HL-60 (cell line): ENCODE measurements at places on chromosomes 16 and 17.

DNA sequence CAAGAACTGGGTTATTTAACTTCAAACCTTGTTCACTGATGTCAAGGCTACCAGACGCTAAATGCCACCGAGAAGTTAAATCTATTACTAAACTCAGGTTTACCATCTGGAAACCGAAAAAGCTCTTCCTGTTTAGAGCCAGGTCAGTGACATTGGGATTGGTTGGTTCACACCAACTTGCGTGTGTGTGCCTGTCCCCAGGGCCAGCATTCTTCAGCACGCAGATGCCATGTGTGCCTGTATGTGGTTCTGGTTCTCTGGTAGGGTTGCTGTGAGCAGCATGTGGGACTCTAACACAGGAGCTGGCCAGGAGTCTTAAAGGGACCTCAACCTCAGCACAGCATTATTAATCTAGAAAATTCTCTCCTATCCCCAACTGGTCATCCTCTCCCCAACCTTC lies 18.1 kb upstream of the TBX2 start:
- DNase-seq = no peak

DNA sequence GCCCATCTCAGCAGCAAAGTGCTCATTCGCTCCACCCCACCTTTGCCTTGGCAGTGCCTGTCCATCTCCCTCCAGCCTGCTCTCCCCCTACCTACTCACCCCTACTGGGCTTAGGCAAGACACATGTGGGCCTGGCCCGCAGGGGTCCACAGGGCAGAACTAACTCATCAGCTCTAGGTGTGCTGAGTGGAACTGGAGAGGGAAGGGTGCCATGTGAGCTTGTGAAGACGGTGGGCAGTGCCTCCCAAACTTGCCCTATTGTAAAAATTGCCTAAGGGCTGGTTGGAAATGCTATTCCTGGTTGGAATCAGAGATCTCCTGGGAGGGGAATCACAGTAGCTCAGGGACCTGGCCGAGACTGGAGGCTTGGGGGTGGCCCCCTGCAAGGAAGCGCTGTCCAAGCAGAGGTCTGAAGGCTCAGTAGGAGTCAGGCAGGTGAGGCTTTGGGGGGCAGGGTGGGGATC lies 29.1 kb upstream of the TNS4 start:
- no peak for DNase-seq

GRCh38 chr16:78775161-78775561 lies 675.7 kb downstream of the WWOX start:
- DNase-seq = no peak

- peak; percentile 83 for DNase-seq
Measured at GRCh38 chr17:68296217-68297191, 5.2 kb downstream of the ARSG start.

DNA sequence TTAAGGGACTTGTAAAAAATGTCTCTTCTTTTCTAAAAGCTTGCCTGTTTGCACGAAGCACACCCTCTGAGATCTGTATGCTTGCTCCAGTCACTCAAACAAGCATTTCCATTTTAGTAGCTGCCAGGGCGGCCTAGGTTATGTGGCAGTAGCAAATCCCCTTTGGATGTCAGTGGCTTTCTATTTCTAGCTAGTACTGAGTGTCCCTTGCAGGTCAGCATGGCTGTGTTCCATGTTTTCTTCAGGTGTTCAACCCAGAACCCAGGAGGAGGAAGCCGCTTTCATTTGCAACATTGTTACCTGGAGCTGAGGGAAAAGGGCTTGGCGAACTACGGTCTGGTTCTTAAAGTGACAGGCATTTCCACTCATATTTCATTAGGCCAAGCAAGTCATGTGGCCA lies 36.4 kb downstream of the FOXL1 start:
- DNase-seq = no peak

- DNase-seq = no peak
Measured at GRCh38 chr17:44396946-44397345, 7.5 kb upstream of the ITGA2B start.

DNA sequence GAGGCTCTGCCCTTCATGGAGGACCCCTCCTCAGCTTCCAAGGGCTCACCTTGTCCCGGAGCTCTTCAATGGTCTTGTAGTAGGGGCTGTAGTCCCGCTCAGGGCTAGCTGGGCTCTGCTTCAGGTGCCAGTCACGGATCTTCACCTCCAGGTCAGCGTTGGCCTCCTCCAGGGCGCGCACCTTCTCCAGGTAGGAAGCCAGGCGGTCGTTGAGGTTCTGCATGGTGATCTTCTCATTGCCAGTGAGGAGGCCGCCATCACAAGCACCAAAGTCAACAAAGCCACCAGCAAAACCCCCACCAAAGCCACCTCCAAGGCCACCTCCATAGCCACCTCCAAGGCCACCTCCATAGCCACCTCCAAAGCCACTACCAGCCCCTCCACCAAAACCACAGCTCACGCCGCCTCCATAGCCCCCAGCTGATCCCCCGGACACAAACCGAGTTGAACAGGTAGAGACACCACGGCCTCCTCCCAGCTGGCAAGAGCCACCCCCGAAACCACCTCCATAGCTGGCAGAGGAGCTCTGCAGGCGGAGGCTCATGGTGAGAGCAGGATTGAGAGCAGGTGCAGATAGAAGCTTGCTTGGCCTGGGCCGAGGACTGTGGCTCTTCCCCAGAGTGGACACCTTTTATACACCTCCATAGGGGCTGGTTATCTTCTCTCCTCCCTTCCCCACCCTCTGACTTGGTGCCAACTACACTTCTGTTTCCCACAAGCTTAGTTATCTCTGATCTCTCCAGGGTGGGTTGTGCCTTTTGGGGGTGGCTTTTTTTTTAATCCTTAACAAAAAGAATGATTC lies at the start of gene KRT13:
TSS of gene KRT13 (minus strand) at position 606 of the 802 bp plus-strand sequence. CDS start at position 544, 62 bp downstream.
- no peak for DNase-seq

- DNase-seq = no peak
Measured at GRCh38 chr17:77141846-77142449, 1.2 kb downstream of the SEC14L1 start.

GRCh38 chr17:77319211-77320043 lies 178.7 kb downstream of the SEC14L1 start:
- peak; percentile 94 for DNase-seq

DNA sequence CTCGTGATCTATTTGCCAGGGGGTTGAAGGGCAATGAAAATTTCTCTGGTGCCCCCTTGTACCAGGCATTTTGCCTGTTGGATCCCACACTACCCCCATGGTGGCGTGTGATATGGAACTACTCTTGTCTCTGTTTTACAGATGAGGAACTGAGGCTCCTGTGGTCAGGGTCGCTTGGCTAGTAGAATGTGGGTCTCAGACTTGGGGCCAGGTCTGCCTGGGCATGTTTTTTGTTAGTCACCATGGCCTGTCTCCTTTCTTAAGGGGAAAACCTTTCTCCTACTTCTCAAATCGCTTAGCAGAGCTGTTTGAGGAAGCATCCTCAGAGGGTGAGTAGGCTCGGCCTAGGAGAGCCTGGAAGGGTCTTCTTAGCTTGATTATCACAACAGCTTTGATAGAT lies 51.2 kb downstream of the CLEC16A start:
- no peak for DNase-seq
